Psoas muscle (tissue), 8 donors: ENCODE measurements at places on chromosomes 12 and 14. TPM values are rescaled to one million over a fixed set of nuclear protein-coding genes. Genes with fewer than 3 reads are reported as not detected.
A peak's percentile ranks its signal among the peaks of the same experiment; 100 is the strongest.

DNA sequence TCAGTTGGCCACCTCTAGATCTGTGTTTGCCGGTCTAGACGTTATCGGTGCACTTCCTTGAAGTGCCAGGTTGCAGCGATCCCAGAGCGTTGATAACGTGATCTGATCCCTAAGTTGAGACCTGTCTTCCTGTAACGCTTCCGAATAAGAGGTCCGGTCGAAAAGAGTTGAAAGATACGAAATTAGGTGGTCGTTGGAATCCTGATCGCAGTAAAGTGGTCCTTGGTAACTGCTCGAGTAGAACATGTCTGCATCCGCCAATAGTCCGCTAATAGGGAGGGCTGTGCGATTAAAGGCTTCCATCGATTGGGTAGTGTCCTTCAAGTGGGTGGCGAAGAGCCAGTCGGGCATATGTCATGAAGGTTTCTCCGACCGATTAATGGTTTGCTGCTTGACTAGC is 2.7 kb downstream of the SRSF5 start:
- peak overlapping the region; percentile 100 for H3K27ac ChIP-seq
- peak overlapping the region; percentile 97 for H3K4me3 ChIP-seq
- no peak for DNase-seq

DNA sequence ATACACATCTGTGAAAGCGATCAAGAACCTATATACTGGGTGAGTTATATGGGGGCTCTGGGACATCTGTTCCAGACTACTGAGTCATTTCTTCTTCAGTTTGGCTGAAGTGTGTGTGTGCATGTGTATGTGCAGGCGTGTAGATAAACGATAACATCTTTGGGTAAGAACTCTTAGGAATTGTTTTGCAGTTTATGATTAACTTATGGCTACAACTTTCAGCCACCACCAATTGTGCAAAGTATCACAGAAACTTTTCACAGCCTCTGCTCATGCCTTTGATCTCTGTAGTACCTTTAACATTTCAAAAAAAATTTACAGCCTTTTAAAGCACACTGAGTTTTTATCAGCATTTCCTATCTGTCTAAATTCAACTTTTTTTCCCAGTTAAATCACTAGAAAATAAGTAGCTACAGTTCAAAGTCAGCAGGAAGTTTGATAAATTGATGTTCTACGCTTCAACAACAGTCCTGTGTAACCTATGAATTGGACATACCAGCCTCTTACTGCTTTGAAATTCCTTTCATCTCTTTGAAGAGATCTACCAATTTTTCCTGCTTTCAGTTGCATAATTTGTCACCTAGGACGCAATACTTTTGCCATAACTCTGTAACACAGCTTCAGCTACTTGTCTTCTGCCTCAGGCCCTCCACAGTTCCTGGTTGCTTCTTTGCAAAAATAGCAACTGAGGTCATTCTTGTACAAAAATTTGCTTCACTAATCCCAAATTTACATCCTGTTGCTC is 43.0 kb downstream of the PPM1H start:
- H3K27ac ChIP-seq, result no peak overlapping the region
- H3K4me3 ChIP-seq, result no peak overlapping the region
- no peaks in the 10 kb centered on the region for H3K4me1 ChIP-seq
- no peaks in the 10 kb centered on the region for H3K27me3 ChIP-seq
- H3K36me3 ChIP-seq, result no peaks in the 10 kb centered on the region

The RIC8B gene
- total RNA-seq, result 11.7 TPM

The ACACB gene
- total RNA-seq, result 503 TPM

The CAPZA3 gene
- not detected for total RNA-seq

DNA sequence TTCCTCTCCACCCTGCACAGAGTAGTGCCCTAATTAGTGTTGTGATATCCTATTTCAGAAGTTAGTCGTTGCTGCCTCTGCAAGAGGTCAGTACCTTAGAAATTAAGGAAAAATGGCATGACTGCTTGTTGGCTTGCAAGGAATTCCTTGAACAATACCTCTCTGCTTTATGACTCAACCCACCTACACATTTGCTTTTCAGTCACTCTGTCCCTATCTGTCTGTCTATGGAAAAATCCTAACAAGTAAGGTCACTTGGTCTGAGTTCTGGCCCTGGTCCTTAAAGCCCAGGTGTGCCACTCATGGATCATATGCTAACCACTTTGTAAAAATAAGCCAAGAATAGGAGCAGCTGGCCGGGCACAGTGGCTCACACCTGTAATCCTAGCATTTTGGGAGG is 116.4 kb upstream of the ATF1 start:
- H3K27ac ChIP-seq, result no peak overlapping the region
- no peaks in the 10 kb centered on the region for H3K36me3 ChIP-seq
- H3K4me3 ChIP-seq, result no peak overlapping the region
- DNase-seq, result no peak

DNA sequence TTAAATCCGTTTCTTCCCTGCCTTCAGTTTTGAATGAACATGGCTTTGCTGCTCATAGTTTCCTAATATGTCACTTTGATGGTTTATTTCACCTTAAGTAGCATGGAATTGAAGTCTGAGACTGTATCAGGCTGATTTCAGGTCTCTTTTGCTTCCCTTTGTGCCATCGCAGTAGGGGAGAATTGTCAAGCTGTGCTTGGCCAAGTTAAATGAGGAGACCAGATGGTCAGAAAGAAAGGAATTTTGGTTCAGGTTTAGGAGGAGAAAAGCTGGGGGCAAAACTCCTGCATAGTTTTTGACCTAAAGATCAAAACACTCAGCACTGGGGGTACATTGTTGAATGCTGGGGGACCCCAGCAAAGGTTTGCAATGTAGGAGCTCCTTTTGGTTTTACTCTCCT is 398.4 kb downstream of the NUAK1 start:
- no peaks in the 10 kb centered on the region for H3K36me3 ChIP-seq
- H3K27me3 ChIP-seq, result no peaks in the 10 kb centered on the region
- H3K4me3 ChIP-seq, result no peak overlapping the region
- DNase-seq, result no peak
- H3K4me1 ChIP-seq, result peaks cover 26% of the 10 kb centered on the region

- no peaks in the 10 kb centered on the region for H3K27me3 ChIP-seq
- no peaks in the 10 kb centered on the region for H3K4me1 ChIP-seq
- H3K27ac ChIP-seq, result no peak overlapping the region
- H3K36me3 ChIP-seq, result no peaks in the 10 kb centered on the region
Observed at GRCh38 chr12:123894823-123895345, 77.7 kb downstream of the CCDC92 start.

The SLC7A7 gene
- 1.8 TPM for total RNA-seq

DNA sequence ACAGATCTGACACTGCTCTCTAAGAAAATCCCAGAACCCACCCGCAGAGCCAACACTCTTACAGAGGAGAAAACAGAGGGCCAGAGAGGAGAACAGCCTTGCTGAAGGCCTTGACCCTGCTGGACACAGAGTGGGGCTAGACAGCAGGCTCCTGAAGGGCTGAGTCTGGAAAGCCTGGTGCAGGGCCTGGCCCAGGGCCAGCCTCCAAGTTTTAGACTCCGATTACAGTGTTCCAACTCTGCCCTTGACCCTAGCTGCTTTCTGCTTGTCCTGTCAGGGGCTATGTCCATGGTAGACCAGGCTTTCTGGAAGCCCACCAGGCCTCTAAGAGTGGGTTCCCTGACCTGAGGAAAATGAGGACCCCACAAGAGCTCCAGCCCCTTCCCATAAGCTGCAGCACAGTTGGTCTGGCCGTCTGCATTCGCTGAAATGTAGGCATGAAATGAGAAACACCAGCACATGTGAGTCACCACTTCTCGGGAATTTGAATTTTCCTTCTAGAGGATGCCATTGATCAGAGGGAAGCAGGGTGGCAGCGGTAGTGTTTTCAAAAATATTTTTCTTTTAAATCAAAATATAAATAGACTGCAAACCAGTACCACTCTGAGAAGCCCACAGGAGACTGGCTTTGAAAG is 154.4 kb downstream of the CALM1 start:
- H3K36me3 ChIP-seq, result no peaks in the 10 kb centered on the region
- H3K27me3 ChIP-seq, result no peaks in the 10 kb centered on the region
- no peak overlapping the region for H3K27ac ChIP-seq
- H3K4me1 ChIP-seq, result peaks cover 13% of the 10 kb centered on the region
- no peak for DNase-seq
- H3K4me3 ChIP-seq, result no peak overlapping the region

DNA sequence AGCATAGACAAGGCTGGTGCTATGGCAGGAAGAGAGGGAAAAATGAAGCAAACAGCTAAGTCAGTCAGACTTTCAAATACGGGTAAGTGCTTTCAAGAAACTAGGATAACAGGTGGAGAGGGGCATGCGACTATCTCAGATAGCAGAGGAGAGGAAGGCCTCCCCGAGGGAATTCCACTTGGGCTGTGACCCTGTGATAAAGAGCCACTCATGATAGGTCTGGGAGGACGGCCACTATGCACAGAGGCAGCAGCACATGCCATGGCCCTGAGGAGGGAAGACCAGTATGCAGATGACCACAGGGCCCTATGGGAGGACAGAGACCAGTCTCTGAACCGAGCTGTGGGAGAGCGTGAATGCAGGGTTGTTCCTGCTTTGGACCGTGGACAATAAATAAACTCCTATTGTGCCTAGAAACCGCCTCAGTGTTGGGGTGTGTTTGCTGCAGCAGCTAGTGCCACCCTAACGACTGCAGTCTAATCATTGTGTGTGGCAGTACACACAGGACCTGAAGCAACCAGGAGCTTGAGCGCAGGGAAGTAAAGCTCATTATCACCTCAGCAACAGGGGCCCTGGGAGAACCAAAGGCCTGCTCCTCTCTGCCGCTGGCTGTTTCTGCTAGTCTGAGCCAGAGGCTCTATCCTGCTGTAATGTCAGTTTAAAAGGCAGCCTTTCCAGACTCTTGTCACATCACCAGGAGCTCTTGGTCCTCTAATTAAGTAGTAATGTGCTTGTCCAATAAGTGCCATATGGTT is 119.1 kb downstream of the CACNA1C start:
- no peaks in the 10 kb centered on the region for H3K36me3 ChIP-seq
- no peak overlapping the region for H3K27ac ChIP-seq
- H3K4me1 ChIP-seq, result no peaks in the 10 kb centered on the region
- H3K4me3 ChIP-seq, result no peak overlapping the region

- H3K4me3 ChIP-seq, result no peak overlapping the region
- no peaks in the 10 kb centered on the region for H3K27me3 ChIP-seq
- no peak overlapping the region for H3K27ac ChIP-seq
- no peak for DNase-seq
Observed at GRCh38 chr12:63978519-63978918, 134.0 kb downstream of the SRGAP1 start.

The NPC2 gene
- 35.8 TPM for total RNA-seq
